ENCODE measurements at places on chromosomes 1 and 21.

GRCh38 chr1:207913951-207914350, 3.0 kb upstream of the CD34 start:
- no peak for DNase-seq

DNA sequence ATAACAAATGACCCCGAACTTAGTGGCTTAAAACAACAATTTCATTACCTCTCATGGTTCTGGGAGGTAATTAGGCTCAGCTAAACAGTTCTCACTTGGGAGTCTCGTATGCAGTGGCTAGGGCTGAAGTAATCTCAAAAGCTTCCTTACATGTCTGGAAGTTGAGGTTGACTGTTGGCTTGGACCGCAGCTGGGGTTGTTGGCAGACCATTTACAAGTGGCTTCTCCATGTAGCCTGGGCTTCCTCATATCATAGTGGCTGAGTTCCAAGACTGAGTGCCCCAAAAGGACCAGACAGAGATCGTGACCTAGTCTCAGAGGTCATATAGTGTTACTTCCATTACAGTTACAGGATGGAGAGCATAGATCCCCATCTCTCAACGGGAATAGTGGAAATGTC, 2.4 kb upstream of the POGZ start:
- no peak for DNase-seq

DNA sequence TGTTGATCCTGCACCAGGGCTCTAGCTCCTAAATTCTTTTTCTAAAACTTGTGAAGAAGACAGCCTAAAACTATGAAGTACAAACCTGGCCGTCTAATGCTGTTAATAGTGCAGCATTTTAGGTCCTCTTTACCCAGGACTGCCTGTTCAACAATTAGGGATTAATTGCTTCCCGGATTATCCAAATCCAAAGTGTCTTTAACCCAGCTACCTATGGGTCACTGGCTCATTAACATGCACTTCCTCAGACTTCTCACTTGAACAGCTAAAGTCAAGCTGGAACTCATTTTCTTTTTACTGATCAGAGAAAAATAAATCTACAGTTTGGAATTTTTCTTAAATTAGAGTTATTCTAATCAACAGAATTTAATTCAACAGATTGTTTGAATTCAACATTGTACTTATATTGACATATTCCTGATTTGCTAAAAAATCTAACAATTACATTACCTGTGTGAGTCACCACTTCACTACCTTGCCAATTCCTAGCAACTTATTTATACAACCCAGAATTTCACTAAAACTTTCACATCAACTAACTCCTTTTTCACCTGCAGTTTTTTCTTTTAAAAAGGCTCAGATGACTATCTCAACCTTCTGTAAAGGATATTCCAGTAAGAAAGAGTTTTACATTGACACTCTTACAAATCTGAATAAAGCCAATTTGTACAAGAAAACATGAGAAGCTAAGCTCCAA, 3.3 kb downstream of the HNRNPU start:
- no peak for DNase-seq

DNA sequence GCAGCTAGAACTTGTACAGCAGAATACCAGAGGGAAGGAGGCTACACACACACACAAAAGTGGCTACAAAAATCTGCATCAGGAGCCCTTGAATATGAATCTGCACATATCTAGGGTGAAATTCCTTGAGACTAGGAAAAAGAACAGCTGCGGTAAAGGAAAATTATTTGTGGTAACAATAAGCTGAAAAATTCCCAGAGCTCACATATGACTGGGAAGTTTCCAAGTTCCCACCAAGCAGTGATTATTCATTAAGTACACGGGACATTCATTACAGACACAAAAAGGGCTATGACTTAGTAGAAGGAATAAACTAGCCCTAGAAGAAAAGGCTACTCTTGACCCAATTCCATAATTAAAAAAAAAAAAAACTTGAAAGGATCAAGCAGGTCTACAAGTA, 149.5 kb upstream of the BACE2 start:
- no peak for DNase-seq

DNA sequence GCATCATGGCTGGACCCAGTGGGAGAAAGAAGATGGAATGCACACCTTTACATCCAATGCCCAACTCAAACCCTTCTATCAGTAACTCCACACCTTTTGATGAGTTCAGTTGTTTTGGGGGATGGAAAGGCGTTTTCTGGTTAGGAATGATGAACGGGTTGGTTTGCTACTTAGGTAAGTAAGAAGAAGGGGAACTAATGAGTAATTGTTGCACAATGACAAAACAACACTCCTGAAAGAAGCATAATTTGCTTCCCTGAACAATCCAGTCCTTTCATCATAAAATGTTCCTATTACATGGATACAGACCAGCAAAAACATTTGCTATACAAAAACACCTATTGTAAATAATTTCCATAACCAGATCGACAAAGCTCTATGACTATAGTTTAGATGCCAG, 35.9 kb upstream of the NFIA start:
- DNase-seq = no peak

DNA sequence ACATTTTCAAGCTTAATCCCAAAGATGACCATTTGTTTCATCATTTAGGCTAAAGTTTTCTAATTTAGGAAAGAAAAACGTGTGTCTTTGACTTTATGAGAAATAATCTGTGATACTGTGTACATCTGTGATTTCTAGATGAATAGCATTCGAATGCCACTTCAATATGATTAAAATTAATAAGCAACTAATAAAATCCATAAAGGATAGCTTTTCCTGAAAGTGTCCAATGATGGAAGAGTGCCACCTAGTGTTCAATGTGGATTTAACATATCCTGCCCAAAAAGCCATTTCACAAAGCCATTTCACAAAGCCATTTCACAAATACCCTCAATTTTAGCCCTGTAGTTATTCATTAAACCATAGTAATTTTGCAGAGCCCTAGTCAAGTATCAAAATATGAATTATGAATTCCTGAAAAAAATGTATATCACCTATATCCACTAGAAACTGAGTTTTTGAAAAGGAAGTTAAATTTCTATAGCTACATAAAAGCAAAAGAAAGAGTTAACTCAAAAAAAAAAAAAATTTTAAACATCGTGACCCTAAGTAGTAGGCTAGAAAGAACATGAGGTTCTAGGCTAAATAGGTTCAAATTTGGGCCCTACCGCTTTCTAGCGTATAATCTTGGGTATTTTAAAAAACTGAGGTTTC, 19.1 kb downstream of the NME7 start:
- no peak for DNase-seq
